CD4-positive, alpha-beta T cell treated with Interleukin-4 for 1 hour (primary cell): ENCODE measurements at places on chromosomes 12 and 14.

DNA sequence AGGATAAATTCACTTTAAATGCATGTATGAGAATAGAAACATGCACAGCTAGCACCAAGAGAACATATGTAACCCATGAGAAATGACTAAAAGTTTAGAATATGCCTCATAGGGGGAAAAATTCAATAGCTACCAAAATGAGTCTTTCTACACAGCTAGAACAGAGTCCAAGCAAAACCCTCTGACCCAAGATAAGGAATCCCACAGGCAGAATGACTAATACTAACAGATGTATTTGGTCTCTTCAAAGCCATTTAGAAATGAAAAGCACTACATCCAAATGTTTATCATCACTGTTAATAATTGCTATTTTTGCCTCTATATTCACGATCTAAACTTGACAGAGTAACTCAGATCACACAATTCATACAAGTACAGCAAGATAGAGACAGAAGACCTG is 44.0 kb downstream of the KICS2 start:
- DNase-seq = no peak

GRCh38 chr12:85741046-85741445 is 95.2 kb downstream of the RASSF9 start:
- no peak for DNase-seq

DNA sequence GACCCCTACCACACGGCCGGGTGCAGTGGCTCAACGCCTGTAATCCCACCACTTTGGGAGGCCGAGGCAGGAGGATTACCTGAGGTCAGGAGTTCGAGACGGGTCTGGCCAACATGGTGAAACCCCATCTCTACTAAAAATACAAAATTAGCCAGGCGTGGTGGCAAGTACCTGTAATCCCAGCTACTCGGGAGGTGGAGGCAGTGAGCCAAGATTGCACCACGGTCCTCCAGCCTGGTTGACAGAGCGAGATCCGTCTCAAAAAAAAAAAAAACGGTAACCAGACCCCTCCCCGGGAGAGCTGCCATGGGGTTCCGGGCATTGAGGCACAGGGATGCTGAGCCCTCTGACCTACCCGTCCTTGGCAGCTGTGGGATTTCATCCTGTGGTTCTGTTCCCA is 21.8 kb downstream of the BCL7A start:
- no peak for DNase-seq

- DNase-seq = no peak
These were observed 232.1 kb upstream of the SEL1L start for GRCh38 chr14:81765651-81766275.

- DNase-seq = no peak
These were observed 137.2 kb downstream of the AACS start for GRCh38 chr12:125202421-125202820.

GRCh38 chr12:75602106-75602505 is 90.7 kb upstream of the KRR1 start:
- DNase-seq = no peak

DNA sequence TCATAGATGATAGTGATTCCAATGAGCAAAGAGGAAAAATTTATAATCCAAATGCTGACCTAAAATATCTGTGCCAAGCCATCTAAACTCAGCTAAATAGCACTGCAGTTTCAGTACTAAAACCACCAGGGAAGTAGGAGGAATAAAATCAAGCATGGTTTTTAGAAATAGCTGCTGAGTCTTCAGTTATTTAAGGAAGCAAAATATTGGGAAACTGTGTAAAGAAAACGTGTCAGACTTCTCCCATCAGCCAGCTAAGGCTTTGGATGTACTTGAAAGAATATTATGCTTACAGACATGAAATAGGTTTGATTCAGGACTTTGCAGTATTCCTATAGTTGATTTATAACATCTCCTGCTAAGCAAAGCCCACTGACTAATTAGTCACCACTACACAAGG is 24.7 kb downstream of the CLEC2D start:
- DNase-seq = no peak

DNA sequence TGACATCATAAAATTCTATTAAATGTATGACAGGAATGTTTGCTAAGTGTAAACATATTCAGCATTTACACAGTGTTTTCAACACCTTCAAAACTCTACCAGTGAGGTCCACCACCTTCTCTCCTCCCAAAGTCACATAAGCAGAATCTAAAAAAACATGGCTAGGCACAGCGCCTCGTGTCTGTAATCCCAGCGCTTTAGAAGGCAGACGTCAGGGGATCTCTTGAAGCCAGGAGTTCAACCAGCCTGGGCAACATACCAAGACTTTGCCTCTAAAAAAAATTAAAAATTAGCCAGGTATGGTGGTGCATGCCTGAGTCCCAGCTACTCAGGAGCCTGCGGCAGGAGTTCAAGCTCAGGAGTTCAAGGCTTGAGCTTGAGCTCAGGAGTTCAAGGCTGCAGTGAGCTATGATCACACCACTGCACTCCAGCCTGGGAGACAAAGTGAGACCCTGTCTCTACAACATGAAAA is 30.0 kb downstream of the NUMB start:
- DNase-seq = no peak

DNA sequence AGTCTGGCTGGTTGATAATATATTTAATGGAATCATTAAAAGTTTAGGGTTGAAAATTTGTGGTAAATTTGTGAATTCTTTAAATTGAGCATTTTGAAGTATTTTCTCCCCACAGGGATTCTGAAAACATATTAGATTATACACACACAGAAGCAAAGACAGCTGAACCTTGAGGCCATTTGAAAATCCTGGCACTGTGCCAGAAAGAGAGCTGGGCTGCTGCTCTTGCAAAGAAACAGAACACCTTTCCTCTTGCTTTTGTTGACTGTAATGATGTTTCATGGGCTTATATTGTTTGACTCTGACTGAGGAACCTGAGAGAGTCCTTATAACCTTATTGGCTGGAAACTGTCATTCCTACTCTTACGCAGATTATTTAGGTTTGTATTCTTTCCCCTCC is 4.8 kb downstream of the RNF34 start:
- DNase-seq = no peak

DNA sequence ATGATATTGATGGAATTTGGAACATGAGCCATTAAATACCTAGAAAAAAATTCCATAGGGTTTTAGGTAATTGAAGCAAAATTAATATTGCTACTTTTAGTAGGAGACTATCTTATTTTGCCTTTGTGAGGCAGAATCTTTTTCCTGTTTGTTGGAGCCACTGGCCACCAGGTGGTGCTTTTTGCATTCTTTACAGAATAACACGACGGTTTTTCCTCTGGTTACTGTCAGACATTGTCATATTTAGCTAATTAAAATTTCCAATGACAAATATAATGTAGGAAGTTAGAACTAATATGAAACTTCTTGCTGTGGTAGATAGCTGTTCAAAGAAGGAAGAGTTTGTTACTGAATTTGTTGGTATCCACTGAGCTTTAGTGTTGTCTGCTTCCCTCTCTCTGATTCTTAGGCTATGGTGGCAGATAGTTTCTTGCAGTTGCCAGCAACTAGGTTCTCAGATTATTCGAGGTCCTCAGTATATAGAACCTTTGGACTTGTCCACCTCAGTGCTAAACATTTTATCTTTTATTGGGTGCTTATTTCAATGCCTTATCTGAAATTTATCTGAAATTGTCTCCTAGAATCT is 25.7 kb downstream of the RAB21 start:
- DNase-seq = peak; percentile 51

DNA sequence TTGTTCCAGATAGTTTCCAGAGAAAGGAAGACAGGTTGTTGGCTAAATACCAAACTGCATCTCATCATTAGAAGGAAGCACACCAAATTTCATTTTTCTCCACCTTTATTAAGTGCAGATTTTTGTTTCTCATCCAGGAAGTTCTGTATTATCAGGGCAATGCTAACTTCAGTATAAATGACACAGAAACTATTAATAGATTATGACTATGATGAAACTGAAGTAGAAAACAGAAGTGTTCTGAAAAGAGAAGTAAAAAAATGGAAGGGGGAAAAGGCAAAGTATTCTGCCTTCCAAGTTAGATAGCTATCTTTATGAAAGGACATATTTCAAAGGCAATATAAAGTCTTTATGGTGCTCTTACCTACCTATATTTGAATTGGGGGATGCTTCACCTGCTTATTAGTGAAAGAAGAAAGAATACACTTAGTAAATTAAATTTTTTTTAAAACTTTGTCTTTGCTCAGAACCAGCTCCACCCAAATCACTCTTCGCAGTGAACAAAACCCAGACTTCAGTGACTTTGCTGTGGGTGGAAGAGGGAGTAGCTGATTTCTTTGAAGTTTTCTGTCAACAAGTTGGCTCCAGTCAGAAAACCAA is 223.9 kb downstream of the PTPRO start:
- peak; percentile 72 for DNase-seq

DNA sequence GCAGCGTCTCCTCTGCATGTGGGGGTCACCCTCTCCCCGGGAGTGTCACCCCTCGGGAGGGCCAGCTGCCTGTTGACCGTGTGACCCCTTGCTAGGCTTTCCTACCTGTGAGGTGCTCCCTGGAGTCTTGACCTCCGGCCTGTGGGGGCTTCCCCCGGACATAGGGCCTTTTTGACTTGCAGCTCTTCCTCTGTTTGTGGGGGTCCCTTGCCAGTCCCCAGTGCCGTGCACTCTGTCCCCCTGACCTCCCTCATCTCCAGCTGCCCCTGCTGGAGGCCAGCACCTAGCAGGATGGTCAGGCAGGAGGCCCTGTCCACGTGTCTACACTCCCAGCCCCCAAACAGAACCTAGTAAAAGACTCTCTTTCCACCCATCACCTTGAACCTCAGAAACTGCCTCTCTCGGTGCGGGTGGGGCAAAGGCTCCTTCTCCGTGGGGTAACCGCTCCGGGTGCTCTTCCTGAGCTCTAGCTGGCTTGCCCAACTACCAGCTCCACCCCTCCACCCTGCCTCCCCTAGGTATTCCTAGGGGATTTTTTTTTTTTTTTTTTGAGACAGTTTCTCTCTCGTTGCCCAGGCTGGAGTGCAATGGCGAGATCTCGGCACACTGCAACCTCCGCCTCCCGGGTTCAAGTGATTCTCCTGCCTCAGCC is 810 bp downstream of the AACS start:
- DNase-seq = no peak

GRCh38 chr14:72736308-72736707 is 157.6 kb downstream of the DPF3 start:
- DNase-seq = no peak

DNA sequence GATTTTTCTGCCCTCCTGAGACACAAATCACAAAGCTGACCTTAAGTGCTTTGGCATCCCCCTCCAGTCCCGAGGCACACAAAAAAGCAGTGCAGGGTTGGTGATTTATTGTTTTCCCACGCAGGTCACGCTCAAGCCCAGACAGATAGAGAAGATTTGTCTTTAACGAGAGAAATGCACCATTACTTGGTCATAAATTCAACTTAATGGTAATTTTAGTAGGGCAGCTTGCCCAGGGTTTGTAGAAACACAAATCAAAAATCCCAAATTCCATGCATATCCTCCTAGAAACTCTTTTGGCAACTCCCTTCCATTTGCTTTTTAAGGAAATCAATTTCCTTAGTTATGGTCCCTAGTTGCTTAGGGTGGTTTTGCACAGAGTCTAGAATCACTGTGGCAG is 132.6 kb downstream of the IGF1 start:
- DNase-seq = no peak

DNA sequence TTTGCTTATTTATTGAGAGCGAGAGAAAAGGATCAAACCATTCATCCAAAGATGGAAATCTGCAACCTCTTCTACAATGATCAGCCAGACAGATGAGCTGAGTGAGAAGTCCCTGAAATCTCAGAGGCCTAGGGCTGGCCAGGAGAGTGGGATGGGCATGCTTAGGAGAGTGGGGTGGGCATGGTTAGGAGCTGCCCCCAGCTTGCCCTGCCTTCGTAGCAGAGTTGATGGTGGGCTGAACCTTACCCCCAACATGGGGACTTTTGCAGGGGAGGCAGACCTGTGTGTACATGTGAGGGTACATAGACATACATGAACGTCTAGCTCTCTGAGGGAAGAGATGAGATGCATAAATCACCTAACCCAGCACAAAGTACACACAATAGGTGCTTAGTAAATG is 95.7 kb upstream of the ESRRB start:
- no peak for DNase-seq
